ENCODE measurements at places on chromosomes 16 and 17. TPM values are rescaled to one million over a fixed set of nuclear protein-coding genes. Genes with fewer than 3 reads are reported as not detected.

UBE2O gene
- total RNA-seq: 42.7 TPM

GRCh38 chr17:81980707-81981343 lies 3.4 kb downstream of the ASPSCR1 start:
- no peak for DNase-seq

- DNase-seq: no peak
These were observed 141.9 kb upstream of the CDH5 start for GRCh38 chr16:66224626-66225025.

- no peak for DNase-seq
These were observed 2.9 kb downstream of the SLC16A3 start for GRCh38 chr17:82231562-82232321.

USP36 gene
- 62.0 TPM for total RNA-seq

REXO5 gene
- total RNA-seq: 5.0 TPM
